ENCODE measurements at places on chromosomes 13 and 19.

- H3K4me3 ChIP-seq: no peak overlapping the region
- no peaks in the 10 kb centered on the region for H3K27me3 ChIP-seq
- H3K4me1 ChIP-seq: no peaks in the 10 kb centered on the region
- H3K27ac ChIP-seq: no peak overlapping the region
- peak; percentile 85 for DNase-seq
- H3K36me3 ChIP-seq: no peaks in the 10 kb centered on the region
Observed at GRCh38 chr19:21483589-21484170, 21.7 kb upstream of the ZNF429 start.

DNA sequence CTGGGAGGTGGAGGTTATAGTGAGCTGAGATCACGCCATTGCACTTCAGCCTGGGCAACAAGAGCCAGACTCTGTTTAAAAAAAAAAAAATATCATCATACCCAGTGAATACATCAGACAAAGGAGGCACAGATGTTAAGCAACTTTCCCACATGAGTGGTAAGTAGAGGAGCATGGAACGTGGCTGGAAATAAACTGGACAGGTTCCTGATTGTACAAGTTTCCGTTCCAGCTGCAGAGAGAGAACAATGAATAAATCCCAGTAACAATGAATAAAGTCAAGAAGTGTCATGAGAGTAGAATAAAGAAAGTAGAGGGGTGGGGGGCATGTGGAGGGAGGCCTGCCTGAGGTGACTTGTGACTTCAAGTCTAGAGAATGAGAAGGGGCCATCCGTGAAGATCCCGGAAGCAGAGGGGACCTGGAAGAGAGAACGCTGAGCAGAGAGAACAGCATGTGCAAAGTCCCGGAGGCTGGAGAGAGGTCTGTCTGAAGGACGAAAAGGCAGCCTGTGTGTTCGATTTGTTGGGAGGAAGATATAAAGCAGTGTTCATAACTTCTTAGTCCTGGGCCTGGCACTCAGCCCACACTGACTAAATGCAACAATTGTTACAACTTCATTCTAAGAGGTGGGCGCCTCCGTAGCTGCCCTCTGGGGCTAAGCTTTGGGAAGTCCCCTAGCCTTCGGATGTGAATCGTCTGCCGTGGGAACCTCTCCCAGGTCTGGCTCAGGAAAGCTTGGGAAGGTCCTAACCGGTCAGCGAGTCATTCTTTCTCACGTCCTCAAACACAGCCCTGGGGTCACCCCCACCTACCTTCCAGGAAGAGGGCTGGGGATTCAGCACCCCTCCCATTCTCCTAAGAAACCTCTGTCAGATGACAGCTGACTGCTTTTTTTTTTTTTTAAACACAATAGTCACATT, 15.3 kb upstream of the ARHGEF18 start:
- H3K4me3 ChIP-seq: no peak overlapping the region
- H3K27ac ChIP-seq: no peak overlapping the region
- H3K36me3 ChIP-seq: no peaks in the 10 kb centered on the region
- no peaks in the 10 kb centered on the region for H3K4me1 ChIP-seq
- peaks cover 12% of the 10 kb centered on the region for H3K27me3 ChIP-seq
- DNase-seq: no peak

- H3K4me1 ChIP-seq: peaks cover 3% of the 10 kb centered on the region
- H3K27me3 ChIP-seq: no peaks in the 10 kb centered on the region
- H3K4me3 ChIP-seq: no peak overlapping the region
- no peak overlapping the region for H3K27ac ChIP-seq
Observed at GRCh38 chr19:58434217-58434616, 5.7 kb downstream of the ZNF132 start.

DNA sequence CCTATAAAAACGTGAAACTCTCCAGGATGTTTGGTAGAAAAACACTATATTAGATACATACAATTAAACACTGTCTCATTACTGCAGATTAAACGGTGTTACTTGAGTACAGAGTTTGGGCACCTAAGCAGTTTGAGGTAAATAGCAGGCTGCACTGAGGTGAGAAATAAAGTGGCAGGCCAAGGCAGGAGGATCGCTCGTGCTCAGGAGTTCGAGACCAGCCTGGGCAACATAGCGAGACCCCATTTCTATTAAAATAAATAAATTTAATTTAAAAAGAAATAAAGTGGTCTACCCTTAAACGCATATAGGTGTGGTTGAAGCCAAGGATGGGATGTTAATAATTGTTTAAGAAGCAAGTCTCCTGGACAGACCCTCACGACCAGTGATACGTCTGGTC, 1.2 kb downstream of the PSPC1 start:
- peak overlapping the region; percentile 94 for H3K27ac ChIP-seq
- no peaks in the 10 kb centered on the region for H3K27me3 ChIP-seq
- H3K4me1 ChIP-seq: no peaks in the 10 kb centered on the region
- H3K36me3 ChIP-seq: peaks cover 6% of the 10 kb centered on the region
- DNase-seq: peak; percentile 10

DNA sequence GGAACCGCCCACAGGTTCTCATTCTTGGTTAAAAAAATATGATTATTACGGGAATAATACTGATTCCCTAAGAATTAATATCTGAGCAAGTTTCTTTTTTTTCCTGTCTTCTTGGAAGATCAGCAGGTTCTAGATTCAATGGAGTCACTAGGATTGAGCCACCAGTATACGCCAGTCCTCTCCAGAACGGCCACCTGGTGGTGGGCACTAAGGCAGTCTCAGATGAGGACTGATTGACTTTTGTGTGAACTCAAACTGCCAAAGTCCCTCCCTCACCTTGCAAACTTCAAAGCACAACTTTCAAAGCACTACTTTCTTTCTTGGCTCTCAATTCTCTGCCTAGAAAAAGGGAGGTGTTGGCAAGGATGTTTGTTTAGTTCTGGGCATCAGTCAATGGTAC, 33.3 kb upstream of the ALOX5AP start:
- no peak overlapping the region for H3K4me3 ChIP-seq
- no peaks in the 10 kb centered on the region for H3K27me3 ChIP-seq
- DNase-seq: no peak
- H3K4me1 ChIP-seq: peaks cover 20% of the 10 kb centered on the region
- H3K27ac ChIP-seq: no peak overlapping the region

DNA sequence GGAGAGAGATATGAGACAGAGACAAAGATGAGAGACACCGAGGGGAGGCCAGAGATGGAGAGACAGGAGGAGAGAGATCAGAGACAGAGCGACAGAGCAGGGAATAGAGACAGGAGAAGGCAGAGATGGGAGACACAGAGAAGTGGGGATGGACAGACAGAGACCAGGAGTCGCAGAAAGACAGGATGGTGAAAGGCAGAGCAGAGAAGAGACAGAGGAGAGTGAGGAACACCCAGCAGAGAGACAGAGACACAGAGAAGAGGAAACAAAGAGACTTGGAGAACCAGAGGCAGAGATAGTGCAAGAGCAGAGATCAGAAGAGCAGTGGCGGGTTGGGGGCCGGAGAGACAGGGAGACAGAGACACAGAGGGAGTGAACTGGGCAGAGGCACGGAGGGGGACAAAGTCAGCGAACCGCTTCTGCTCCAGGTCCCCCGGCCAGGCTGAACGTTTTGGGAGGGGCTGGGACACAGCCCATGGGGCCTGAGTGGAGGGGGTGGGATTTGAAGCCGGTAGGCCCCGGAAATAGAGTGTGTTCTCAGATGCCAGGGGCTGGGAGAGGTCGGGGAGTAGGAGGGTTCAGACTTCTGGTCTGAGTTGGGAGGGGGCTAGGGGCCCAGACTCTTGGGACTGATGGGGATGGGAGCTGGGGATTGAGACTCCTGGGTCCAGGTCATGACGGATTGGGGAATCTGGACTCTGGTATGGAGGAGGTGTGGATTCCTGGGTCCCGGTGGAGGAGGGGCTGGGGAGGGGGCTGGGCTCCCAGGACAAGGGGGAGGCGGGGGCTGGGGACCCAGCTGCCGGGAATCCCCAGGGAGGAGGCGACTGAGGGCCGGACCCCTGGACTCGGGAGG, 654 bp downstream of the ZNF579 start:
- H3K4me1 ChIP-seq: no peaks in the 10 kb centered on the region
- DNase-seq: peak; percentile 77
- no peaks in the 10 kb centered on the region for H3K27me3 ChIP-seq
- peak overlapping the region; percentile 80 for H3K4me3 ChIP-seq

DNA sequence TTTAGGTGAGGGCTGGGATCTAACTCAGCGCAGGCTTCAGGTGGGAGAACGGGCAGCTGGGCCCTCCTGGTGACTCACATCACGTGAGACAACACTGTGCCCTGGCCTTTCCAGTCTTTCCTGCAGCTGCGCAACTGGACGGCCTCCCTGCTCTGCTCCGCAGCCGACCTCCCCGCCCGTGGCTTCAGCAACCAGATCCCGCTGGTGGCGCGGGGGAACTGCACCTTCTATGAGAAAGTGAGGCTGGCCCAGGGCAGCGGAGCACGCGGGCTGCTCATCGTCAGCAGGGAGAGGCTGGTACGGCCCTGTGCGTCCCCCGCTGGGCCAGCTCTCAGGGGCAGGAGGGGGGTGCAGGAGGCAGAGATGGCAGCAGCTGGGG, 8.8 kb downstream of the SPPL2B start:
- no peak overlapping the region for H3K4me3 ChIP-seq
- no peaks in the 10 kb centered on the region for H3K36me3 ChIP-seq
- no peaks in the 10 kb centered on the region for H3K4me1 ChIP-seq
- peak; percentile 69 for DNase-seq
- H3K27ac ChIP-seq: no peak overlapping the region

DNA sequence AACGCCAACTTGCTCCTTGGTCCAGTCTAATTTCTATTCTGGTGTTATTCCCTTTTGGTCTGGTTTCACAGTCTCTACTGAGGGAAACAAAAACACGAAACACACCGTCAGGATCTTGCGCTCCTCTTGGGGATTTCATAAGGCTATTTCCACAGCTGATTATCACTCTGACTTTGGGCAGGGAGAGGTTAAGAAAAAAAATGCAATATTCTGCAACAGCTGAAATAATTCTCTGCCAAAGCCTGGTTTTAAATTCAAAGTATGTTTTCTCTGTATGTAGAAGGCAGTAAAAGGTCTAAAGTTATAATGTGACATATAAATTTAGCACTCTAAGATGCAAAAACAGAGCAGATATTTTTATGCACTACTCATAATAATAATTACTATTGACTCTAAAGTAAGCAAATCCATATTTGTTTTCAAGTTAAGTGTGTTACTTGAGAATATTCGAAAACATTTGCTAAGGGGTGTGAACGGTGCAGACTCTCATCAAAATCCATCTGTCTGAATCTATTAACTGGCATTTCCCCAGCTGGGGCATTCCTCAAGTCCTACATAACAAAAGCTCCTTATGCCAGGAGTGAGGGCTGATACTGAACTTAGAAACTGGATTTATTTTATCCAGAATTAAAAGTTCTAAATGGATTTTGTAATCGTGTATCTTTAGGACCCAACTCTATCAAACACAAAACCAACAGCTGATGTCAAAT, 38.4 kb upstream of the STARD13 start:
- H3K36me3 ChIP-seq: no peaks in the 10 kb centered on the region
- peaks cover 6% of the 10 kb centered on the region for H3K4me1 ChIP-seq
- H3K4me3 ChIP-seq: no peak overlapping the region
- no peak for DNase-seq

DNA sequence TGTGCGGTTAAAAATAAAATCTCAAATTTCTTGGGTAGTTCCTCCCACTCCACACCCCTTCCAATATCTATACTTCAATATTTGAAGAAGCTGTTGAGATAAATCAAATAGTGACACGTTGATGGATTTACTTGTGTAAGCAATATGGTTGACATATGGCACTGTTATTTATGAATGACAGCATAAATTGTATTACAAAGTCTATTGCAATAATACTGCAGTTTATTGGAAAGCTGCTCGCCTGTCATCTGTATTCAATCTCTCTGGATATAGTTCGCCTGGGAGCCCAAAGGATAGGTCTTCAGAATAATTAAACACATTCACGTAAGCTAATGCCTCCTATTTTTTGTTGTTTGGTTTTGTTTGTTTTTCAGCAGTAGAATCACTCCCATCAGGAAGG, 5.0 kb upstream of the ZIC5 start:
- peaks cover 88% of the 10 kb centered on the region for H3K27me3 ChIP-seq
- H3K36me3 ChIP-seq: no peaks in the 10 kb centered on the region
- no peak for DNase-seq

GRCh38 chr19:33040994-33041827, 23.5 kb downstream of the RHPN2 start:
- no peaks in the 10 kb centered on the region for H3K27me3 ChIP-seq
- no peak for DNase-seq
- no peaks in the 10 kb centered on the region for H3K36me3 ChIP-seq
- no peaks in the 10 kb centered on the region for H3K4me1 ChIP-seq
- H3K27ac ChIP-seq: no peak overlapping the region
- H3K4me3 ChIP-seq: no peak overlapping the region

- no peak overlapping the region for H3K4me3 ChIP-seq
- H3K4me1 ChIP-seq: peaks cover 5% of the 10 kb centered on the region
- no peak overlapping the region for H3K27ac ChIP-seq
- no peak for DNase-seq
- H3K27me3 ChIP-seq: no peaks in the 10 kb centered on the region
Observed at GRCh38 chr13:50678464-50679162, 164.9 kb downstream of the DLEU7 start.

GRCh38 chr13:60001889-60002288, 161.8 kb downstream of the DIAPH3 start:
- H3K4me1 ChIP-seq: no peaks in the 10 kb centered on the region
- no peak overlapping the region for H3K4me3 ChIP-seq
- no peak overlapping the region for H3K27ac ChIP-seq
- H3K27me3 ChIP-seq: no peaks in the 10 kb centered on the region
- peaks cover 12% of the 10 kb centered on the region for H3K36me3 ChIP-seq
- no peak for DNase-seq

- H3K27ac ChIP-seq: no peak overlapping the region
- DNase-seq: no peak
- no peaks in the 10 kb centered on the region for H3K27me3 ChIP-seq
- H3K36me3 ChIP-seq: no peaks in the 10 kb centered on the region
- H3K4me1 ChIP-seq: no peaks in the 10 kb centered on the region
- no peak overlapping the region for H3K4me3 ChIP-seq
Observed at GRCh38 chr19:49155820-49156346, 687 bp upstream of the HRC start.

GRCh38 chr19:31089681-31090080, 259.6 kb downstream of the TSHZ3 start:
- no peaks in the 10 kb centered on the region for H3K27me3 ChIP-seq
- H3K4me1 ChIP-seq: no peaks in the 10 kb centered on the region
- no peak for DNase-seq

DNA sequence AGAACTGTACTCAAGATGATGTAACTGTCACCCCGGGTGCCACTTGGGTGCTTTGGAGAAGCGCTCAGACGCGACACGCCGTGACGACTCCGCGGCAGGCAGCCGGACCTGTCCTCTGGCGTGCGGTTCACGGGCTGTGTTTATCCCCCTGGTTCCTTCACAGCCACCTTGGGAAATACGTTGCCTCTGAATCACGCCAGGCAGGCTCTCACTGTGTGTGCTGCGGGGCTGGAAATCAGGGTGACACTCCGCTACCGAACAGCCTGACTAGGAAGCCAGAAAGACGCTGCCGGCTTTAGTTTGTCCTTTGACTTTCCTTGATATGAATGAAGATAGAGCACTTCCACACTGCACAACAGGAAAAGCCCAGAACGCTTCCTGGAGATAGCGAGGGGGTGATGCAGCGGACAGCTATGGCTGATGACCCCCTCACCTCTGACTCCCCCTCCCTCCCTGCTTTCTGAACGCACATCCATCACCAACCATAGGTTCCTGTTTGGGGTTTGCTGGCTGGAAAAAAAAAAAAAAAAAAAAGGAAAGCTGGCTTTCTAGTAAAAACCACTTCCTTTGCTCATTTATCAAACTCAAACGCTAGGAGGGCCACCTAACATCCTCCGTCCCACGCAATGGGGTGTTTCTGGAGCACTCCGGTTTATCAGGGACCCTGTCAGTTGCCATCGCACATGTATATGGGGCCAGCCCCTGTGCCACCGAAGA, 3.7 kb upstream of the GP6 start:
- no peaks in the 10 kb centered on the region for H3K27me3 ChIP-seq
- DNase-seq: no peak
- H3K27ac ChIP-seq: no peak overlapping the region
- no peaks in the 10 kb centered on the region for H3K4me1 ChIP-seq
- H3K4me3 ChIP-seq: no peak overlapping the region
- H3K36me3 ChIP-seq: no peaks in the 10 kb centered on the region

Measured in SK-N-SH (cell line).